A375 (cell line): ENCODE measurements at places on chromosomes 5 and 9. TPM values are rescaled to one million over a fixed set of nuclear protein-coding genes. Genes with fewer than 3 reads are reported as not detected.

The PCDHA11 gene
- 1.9 and 4.9 TPM in 2 replicates for total RNA-seq

The ARID3C gene
- 0.11 TPM in 1 of 2 replicates, not detected in the other for total RNA-seq

The GNE gene
- 46.4 and 50.4 TPM in 2 replicates for total RNA-seq

The GPR150 gene
- not detected in 2 replicates for total RNA-seq

The PAIP2 gene
- total RNA-seq: 87.0 and 92.3 TPM in 2 replicates

The KLHL9 gene
- 18.4 and 20.8 TPM in 2 replicates for total RNA-seq

The MCC gene
- total RNA-seq: 6.3 and 8.7 TPM in 2 replicates

The ZNF483 gene
- 3.3 and 3.8 TPM in 2 replicates for total RNA-seq

The NUTM2G gene
- total RNA-seq: not detected in 2 replicates

The CDC42SE2 gene
- 12.5 and 18.2 TPM in 2 replicates for total RNA-seq

The IL5 gene
- total RNA-seq: not detected in 2 replicates

The PLPP7 gene
- total RNA-seq: 8.4 and 8.9 TPM in 2 replicates

The TSSK1B gene
- total RNA-seq: 0.11 TPM in 1 of 2 replicates, not detected in the other

The PDE6A gene
- 0.11 and 0.49 TPM in 2 replicates for total RNA-seq

The SGCD gene
- 0.08 TPM in 1 of 2 replicates, not detected in the other for total RNA-seq

The SHOC1 gene
- total RNA-seq: 0.08 TPM in 1 of 2 replicates, not detected in the other

The PGM5 gene
- 1.5 and 3.2 TPM in 2 replicates for total RNA-seq

The DBH gene
- total RNA-seq: not detected in 2 replicates
